Upper lobe of left lung (tissue), 6 donors: ENCODE measurements at places on chromosomes 7 and 10. TPM values are rescaled to one million over a fixed set of nuclear protein-coding genes. Genes with fewer than 3 reads are reported as not detected.

- DNase-seq: no peak
Measured at GRCh38 chr10:230758-231157, 95.5 kb downstream of the ZMYND11 start.

CACNA2D1 gene
- 14.2 TPM for total RNA-seq

STEAP4 gene
- 74.6 TPM for total RNA-seq

- peak; percentile 78 for DNase-seq
Measured at GRCh38 chr7:75984130-75985008, 10.0 kb downstream of the TMEM120A start.

- DNase-seq: no peak
Measured at GRCh38 chr10:110947061-110947595, 27.7 kb downstream of the SHOC2 start.

GRCh38 chr7:88147949-88148348, 71.9 kb downstream of the SRI start:
- no peak for DNase-seq

LRMDA gene
- 16.2 TPM for total RNA-seq

DNA sequence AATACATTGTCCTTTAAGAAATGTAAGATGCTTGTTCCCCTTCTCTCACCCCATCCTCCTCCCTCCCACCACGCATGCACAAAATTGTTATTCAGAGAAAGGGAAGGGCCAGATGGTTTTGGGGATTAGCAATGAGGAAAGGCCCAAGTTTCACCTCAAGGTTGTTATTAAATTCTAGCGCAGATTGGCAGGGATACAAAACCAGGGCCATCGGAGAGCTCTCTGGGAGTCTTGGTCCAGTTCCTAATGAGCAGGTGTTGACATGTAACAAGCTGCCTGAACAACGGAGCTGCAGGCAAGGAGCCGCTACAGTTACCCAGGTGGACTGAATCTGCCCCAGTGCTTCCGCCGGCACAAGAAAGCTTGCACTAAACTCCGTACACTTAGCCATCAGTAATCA, 9.7 kb upstream of the ANK3 start:
- no peak for DNase-seq

DNA sequence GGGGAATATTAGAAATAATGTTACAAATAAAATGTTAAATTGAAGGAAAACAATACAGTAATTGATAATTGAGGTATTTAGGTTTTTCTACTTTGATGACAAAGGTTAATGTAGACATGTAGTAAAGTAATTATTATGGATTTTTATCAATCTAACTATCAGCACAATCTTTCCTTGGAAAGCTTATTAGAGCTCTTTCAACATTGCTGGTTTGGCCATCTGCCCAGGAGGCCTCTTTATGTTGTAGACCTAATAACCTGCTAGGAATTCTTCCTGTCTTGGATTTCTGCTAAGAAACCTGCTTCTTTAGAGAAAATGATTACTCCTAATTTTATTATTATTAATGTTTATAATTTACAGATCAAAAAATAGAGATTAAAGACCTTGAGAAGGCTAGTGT, 78.9 kb downstream of the CHRM2 start:
- no peak for DNase-seq

DNA sequence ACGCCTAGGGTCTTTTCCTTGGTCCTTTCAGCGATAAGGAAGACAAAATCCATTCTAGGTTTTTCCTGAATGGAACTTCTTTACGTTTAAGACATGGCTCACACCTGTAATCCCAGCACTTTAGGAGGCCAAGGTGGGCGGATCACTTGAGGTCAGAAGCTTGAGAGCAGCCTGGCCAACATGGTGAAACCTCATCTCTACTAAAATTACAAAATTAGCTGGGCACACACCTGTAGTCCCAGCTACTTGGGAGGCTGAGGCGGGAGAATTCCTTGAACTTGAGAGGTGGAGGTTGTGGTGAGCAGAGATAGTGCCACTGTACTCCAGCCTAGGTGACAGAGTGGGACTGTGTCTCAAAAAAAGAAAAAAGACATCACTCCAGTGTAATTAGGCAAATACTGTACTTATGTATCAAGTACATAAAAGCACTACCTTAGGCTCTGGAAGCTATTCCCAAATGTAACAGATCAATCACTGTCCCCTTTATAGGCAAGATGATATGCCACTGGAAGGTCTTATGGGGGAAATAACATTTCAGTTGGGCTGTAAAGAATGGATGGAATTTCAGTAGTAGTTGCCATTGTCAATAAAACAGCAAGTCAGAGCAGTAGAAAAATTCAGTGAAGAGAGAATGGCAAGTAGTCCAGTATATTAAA, 5.7 kb downstream of the STK17A start:
- no peak for DNase-seq

GRCh38 chr7:138944592-138944991, 36.6 kb downstream of the KIAA1549 start:
- no peak for DNase-seq

HOXA6 gene
- 8.4 TPM for total RNA-seq

DNA sequence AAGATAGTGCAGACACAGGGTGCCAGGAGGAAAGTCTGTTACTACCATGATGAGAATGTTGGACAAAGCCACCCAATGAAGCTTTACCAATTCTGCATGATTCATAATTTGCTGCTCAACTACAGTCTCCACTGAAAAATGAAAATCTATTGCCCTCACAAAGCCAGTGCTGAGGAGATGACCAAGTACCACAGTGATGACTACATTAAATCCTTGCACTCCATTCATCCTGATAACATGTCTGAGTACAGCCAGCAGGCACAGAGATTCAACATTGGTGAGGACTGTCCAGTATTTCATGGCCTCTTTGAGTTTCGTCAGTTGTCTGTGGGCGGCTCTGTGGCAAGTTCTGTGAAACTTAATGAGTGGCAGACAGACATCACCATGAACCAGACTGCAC, 144.0 kb downstream of the PLCE1 start:
- no peak for DNase-seq

DNA sequence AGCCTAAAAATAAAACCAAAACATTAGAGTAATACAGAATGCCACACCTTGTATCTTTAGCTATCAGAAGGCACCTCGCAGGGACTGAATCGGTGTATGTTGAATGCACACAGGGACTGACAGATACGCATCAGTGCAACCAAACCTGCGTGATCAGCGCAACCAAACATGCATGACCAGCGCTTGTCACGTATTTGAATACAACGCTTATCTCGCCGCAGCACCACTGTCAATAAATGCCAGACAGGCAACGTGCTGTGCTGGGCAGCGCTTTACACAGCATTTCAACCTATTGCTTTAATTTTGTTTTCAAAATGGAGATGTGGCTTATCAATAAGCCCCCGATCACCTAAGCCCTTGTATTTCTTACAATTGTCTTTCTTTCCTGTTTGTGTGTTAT, 242.4 kb downstream of the SFMBT2 start:
- no peak for DNase-seq

- no peak for DNase-seq
Measured at GRCh38 chr7:76122516-76123239, 74.8 kb downstream of the MDH2 start.

DNA sequence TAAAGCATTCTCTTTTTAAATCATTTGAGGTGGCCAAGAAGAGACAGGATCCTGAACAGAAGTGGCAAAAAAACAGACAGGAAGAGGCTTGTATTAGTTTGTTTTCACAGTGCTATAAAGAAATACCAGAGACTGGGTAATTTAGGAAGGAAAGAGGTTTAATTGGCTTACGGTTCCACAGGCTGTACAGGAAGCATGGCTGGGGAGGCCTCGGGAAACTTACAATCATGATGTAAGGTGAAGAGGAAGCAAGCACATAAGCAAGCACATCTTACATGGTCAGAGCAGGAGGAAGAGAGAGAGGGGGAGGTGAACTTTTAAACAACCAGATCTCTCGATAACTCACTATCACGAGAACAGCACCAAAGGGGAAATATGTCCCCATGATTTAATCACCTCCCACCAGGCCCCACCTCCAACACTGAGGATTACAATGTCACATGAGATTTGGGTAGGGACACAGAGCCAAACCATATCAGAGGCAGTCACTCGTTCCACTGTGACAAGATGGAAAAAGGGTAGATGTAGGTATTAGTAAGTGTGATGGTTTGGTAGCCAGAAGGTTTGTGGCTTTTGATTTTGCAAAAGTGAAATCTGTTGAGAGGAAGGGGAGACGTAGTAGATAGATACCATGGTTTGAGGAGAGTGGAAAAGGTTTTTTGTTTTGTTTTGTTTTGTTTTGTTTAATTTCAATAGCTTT, 5.1 kb downstream of the MSRB2 start:
- no peak for DNase-seq
